Activated naive CD4-positive, alpha-beta T cell treated with anti-CD3 and anti-CD28 coated beads for 36 hours (primary cell): ENCODE measurements at places on chromosomes 4 and X.

DNA sequence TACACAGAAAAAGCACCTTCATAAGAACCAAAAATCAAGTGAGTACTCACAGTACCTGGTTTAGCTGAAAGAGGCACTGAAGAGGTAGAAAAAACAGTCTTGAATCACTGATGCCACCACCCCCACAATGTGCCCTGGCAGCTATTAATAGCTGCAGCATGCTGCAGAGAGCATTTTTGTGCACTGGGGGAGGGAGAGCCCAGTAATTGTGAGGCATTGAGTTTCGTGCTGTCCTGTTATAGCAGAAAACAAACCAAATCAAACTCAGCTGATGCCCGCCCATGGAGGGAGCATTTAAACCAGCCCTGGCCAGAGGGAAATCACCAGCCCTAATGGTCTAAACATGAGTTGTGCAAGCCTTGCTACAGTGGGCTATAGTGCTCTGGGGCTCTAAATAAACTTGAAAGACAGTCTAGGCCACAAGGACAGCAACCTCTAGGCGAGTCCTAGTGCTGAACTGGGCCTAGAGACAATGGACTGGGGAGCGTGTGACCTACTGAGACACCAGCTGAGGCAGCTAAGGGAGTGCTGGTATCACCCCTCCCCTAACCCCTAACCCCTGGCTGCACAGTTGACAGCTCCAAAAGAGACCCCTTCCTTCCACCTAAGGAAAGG, 106.3 kb upstream of the TMLHE start:
- no peak for DNase-seq

DNA sequence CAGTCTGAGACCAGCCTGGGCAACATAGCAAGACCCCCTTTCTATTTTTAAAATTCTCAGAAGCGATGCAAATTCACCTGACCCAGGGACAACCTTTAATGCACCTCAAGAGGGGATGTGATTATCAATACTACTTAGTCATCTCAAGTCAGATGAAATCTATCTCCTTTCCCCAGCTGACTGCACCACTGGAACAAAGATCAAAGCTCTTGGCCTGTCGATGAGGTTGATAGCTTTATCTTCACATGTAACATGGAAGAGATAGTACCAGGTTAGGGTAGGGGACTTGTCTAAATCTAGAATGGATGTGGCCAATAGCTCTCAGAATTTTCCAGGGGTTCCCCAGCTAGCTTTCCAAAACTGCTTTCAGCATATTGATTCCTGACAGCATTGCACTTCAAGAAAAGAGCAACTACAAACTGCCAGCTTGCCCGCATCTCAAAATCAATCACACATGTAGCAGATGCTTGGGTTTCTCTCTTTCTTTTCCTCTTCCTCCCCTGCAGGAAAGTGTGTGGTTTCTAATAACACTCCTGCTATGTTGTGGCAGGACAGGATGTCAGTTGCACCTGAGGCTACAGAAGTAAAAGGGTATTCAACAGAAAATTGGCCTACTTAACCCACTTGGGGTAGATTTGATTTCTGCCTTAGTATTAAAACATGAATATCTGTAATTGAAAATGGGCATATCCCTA, 12.2 kb upstream of the TMEM164 start:
- peak; percentile 11 for DNase-seq

DNA sequence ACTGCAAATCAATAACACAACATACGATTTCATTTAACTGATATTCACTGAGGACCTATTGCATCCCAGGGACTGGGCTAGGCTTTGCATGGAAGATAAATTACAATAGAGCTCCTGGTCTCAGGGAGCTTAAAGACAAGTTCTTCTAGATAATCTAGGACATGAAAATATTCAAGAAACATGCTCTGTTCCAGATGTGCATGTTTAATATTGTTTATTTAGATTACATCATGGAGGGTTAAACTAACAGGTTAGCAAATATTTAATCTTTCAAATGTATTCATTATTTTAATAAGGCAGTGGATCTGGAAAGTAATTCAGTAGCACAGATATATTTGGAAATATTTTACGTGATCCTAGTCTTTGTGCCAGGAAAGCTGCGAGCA, 2430.3 kb downstream of the PCDH7 start:
- DNase-seq: no peak

GRCh38 chrX:74370487-74370886, 50.8 kb upstream of the SLC16A2 start:
- DNase-seq: no peak

GRCh38 chr4:44494810-44495701, 46.4 kb upstream of the KCTD8 start:
- no peak for DNase-seq

GRCh38 chrX:143788265-143788664, 67.7 kb upstream of the SPANXN2 start:
- DNase-seq: no peak

DNA sequence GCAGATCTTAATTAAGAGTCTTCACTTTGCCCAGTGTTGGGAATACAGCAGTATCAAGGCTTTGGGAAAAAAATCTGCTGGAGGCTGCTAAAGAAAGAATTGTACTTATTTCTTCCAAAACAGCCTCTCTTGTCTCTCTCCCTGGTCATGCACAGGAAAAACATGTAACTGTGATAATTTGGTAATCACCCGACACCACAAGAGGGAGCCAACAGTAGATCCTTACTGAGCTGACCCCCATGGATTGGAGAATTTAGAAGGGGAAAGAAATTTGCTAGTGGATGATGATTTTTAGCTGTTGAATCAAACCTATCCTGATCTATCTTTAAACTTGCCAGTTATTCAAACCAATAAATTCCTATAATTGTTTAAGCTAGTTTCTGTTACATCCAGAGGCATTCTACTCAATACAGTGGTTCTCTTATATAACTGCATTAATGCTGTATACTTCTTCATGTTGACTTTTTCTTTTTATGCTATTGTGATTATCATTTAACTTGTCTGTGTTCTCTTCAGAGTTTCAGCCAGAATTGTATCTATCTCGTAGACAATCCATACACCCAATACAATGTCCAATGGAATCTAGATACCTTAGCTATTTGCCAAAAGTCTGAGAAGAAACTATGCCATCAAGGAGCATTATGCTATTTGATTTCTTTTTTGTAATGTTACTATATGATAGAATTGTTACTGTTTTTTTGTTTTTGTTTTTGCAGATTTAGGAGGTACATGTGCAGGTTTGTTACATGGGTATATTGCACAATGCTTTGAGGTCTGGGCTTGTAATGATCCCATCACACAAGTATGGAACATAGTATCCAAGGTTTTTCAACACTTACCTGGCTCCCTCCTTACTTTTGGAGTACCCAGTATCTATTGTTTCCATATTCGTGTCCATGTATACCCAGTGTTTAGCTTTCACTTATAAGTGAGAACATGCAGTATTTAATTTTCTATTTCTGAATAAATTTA, 31.3 kb upstream of the ARHGEF38 start:
- peak; percentile 38 for DNase-seq

- no peak for DNase-seq
Observed at GRCh38 chr4:84678976-84679744, 96.2 kb downstream of the CDS1 start.

GRCh38 chr4:177796841-177797240, 354.6 kb upstream of the AGA start:
- DNase-seq: no peak

DNA sequence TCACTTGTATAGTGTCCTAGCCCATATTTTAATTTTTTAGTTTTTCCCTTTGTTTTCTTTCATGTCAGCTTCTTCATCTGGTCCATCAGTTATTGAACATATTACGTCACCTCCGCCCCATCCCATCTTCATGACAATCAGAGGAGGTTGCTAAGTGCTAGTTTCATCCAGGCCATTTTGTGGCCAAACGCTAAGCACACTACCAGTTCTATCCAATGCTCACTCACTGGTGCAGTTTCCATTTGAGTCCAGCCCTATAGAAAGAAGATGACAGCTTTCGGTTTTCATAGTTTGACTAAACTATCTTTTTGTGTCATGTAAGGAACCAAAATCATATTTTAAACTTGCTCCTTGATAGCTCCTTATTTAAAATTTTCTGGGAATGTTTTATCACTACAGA, 304.2 kb downstream of the TENM3 start:
- DNase-seq: no peak

GRCh38 chr4:172142281-172142741, 329.1 kb downstream of the GALNTL6 start:
- DNase-seq: no peak

GRCh38 chrX:124440695-124441094, 94.3 kb downstream of the SH2D1A start:
- DNase-seq: no peak

- no peak for DNase-seq
Observed at GRCh38 chr4:160877087-160877790, 1286.6 kb downstream of the FSTL5 start.

DNA sequence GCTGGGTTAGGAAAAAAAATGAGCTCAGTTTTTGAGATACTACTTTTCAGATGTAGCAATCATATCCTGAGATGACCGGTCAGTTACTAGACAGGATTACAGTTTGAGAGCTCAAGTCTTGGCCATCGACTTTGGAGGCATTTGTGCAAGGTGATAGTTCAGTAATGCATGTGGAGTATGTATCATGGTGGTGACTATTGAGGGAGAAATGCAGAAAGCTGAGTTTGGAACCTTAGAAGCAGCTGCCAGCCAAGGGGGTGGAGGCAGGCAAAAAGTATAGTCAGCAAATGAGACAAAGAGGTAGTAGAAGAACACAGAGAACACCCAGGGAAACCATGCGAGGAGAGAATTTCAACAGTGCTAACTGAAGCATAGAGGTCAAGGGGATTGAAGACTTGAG, 48.7 kb upstream of the SLC4A4 start:
- DNase-seq: no peak

- no peak for DNase-seq
Observed at GRCh38 chrX:85065512-85066198, 62.0 kb downstream of the APOOL start.

GRCh38 chr4:73129319-73129718, 59.8 kb upstream of the COX18 start:
- no peak for DNase-seq

DNA sequence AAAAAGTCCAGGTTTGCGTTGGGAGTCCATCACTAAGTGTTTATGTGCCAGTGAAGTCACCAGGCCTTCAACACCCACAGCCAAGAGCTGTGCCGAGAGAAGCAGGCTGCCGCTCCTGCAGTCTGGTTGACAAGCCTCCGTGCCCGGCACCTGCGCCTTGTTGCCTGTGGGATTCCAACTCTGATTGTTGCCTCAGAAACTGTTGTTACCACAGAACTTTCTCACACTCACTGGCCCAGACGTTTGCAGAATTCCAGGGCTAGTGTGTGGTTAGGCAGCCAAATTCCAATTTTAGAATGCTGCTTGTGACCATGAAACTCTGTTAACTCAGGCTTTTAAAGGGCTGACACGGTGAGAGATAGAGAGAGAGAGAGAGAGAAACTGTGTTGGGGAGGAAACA, 119.5 kb upstream of the LIMCH1 start:
- no peak for DNase-seq

- DNase-seq: no peak
Observed at GRCh38 chr4:76156635-76157034, 8.4 kb upstream of the NUP54 start.

GRCh38 chrX:142637206-142637605, 388.5 kb upstream of the SPANXN4 start:
- no peak for DNase-seq

DNA sequence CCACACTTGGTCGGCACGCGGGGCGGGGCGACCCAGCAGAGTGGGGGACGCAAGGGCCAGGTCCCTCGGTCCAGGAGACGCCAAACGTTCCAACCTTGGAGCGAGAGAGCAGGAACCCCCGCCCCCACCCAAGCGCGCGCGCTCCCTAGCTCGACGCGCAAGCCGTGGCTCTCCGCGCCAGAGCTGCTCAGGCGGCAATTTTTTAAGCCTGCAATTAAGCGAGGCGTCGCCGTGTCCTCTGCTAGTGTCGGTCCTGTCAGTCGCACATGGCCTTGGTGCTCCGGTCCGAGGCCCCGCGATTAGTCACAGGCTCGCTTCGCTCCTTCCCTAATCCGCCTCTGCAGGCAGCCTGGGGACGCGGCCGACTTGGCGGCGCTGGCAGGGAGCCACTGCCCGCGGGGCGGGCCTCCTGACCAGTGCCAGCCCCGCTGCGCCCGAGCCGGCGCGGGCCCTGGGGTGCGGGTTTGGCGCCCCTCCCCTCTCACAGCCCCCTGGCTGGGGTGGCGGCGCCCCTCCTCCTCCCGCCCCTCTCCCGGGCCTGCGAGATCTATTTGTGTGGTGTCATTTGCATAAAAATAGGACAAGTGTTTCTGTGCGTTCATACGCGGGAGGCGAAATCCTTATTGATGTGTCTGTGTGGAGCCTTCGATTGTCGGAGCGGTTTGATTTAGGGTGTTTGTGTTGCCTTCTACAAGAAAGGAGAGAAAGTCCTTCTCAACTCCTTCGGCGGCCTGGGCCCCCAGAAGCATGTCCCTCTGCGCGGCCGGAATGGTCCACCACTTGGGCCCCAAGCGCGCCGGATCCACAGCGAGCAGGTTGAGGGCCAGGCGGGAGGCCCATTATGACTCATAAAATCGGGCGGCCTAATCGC, 9.8 kb upstream of the BCOR start:
- peak; percentile 37 for DNase-seq

- DNase-seq: no peak
Observed at GRCh38 chrX:67408423-67409079, 135.3 kb upstream of the AR start.

DNA sequence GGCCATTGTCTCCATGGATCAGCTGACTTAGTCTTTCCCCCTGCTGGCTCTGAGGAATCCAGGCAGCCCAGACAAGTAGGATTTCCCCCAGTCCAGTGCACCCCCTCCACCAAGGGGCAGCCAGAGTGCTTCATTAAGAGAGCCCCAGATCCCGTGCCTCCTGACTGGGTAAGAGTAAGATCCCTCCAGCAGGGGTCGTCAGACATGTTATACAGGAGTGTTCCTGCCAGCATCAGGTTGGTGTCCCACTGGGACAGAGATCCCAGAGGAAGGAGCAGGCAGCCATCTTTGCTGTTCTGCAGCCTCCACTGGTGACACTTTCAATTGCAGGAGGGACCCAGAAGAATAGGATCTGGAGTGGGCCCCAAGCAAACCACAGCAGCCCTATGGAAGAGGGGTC, 29.0 kb upstream of the INPP4B start:
- no peak for DNase-seq

GRCh38 chr4:163164591-163164990, 2.1 kb downstream of the NAF1 start:
- no peak for DNase-seq

GRCh38 chr4:78638337-78639172, 87.0 kb downstream of the ANXA3 start:
- no peak for DNase-seq

DNA sequence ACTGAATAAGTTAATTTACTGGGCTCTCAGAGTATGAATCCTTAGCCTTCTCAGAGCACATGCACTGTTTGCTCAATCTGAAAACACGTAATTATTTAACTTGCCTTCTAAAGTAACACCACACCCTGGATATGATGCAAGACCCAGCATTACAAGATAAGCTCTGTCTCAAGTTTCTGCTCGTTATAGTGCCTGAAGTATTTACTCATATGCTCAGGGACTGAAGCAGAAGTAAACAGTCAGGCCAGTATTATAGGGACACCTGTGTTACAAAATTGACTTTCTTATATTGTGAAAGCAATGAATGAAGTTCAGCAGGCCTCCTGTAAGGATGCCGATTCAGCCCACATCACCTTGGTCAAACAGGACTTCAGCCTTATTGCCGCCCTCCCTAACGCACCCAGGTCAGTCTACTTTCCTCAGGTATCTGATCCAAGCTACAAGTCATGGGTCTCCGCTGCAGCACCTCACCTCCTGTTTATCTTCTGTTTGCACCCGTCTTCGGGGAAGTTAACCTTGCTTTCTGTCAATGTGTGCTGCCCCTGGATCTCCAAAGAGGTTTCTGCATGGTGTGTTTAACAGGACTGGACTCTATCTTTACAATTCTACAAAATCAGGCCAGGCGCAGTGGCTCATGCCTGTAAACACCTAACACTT, 42.8 kb upstream of the KLF3 start:
- DNase-seq: no peak
